Stimulated activated CD4-positive, alpha-beta T cell treated with anti-CD3 and anti-CD28 coated beads, Interleukin-1b, Interleukin-23, amount 100 ng/mL, for 1 hour (primary cell): ENCODE measurements at places on chromosomes 13 and 19.

DNA sequence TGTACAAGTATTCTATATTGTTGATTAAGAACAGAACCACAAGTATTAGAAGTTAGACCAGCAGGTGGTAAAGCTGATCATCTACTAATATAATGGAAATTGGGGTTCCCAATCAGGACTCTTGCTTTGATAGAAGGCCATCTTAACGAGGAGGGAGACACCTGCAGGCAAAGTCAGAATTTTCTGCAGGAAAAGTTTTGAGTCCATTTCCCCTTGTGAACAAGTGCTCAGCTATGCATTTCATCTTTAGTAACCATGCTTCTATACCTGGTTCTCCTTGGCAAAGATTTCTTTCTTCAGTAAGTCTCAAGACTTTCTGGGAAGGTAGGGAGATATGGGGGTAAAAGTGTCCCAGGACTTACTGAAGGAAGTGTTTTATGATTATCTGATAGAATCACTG is 36.1 kb upstream of the USPL1 start:
- DNase-seq: no peak

DNA sequence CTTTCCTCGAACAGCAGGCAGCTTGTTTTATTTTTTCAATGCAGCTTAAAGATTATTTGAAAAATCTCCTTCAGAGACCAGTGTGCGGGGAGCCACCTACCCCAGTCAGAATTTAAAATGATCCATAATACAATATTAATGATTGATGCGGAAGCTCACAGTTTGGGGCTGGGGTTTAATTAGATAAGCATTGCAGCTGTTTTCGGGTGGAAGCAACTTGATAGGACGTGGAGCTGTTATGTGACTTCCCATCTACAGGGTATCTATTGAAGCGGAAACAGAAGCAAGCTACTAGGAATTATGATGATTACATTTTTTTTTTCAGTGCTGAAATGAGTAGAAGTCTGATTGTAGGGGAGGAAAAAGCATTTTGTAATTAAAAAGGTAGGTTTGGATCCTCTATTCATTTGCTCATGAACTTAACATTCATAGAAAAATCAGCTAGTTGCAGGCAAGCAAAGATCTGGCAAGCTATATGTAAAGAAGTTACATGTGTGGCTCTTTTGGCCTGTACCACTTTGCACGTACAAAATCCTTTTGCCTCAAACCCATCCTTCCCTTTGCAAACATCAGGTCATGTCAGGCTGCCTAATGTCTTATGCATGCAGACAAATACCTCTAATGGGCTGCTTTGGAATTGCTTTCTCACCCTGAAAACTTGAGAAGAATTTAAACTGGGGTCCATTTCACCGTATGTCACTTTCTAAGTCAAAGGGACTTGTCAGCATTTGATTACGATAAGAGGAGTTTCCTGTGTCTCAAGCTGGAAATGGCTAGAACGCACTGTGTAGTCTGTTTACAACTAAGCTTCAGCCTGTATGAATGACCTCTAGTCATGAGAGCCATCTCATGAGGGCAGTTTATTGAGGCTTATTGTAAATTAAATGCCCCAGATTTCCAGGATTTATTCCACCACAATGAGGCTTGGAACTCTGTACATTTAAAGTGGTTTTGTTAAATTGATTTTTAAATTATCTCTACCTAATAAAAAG is 267.1 kb upstream of the TMTC4 start:
- DNase-seq: no peak

GRCh38 chr13:40624383-40624782 is 42.1 kb downstream of the FOXO1 start:
- DNase-seq: peak; percentile 30

DNA sequence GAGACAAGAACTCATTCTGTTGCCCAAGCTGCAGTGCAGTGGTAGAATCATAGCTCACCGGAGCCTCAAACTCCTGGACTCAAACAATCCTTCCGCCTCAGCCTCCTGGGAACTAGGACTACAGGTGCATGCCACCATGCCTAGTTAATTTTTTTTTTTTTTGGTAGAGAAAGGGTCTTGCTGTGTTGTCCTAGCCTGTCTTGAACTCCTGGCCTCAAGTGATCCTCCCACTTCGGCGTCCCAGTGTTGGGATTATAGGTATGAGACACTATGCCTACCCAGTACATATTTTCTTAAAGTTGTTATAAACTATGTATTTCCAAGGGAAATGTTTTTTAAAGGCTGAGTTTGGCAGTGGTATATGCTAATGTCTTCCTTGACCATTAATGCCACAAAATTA is 412.6 kb downstream of the KLF12 start:
- DNase-seq: no peak

GRCh38 chr13:27978301-27978968 is 9.3 kb upstream of the CDX2 start:
- no peak for DNase-seq

- DNase-seq: no peak
Observed at GRCh38 chr19:11581740-11582139, 4.3 kb upstream of the ACP5 start.

DNA sequence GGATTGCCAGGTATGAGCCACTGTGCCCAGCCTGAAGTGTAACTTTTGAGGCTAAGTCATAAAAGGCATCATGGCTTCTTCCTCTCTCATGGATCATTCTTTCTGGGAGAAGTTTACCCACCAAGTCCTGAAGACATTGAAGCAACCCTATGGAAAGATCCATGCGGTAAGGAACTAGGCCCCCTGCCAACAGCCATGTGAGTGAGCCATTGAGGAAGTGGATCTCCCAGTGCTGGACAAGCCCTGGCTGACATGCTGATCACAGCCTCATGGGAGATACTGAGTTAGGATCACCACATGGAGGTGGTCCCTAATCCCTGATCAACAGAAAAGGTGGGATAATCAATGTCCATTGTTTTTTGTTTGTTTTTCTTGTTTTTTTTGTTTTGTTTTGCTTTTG is 3.3 kb upstream of the NUDT19 start:
- no peak for DNase-seq

- no peak for DNase-seq
Observed at GRCh38 chr13:33199289-33199850, 86.2 kb downstream of the STARD13 start.

DNA sequence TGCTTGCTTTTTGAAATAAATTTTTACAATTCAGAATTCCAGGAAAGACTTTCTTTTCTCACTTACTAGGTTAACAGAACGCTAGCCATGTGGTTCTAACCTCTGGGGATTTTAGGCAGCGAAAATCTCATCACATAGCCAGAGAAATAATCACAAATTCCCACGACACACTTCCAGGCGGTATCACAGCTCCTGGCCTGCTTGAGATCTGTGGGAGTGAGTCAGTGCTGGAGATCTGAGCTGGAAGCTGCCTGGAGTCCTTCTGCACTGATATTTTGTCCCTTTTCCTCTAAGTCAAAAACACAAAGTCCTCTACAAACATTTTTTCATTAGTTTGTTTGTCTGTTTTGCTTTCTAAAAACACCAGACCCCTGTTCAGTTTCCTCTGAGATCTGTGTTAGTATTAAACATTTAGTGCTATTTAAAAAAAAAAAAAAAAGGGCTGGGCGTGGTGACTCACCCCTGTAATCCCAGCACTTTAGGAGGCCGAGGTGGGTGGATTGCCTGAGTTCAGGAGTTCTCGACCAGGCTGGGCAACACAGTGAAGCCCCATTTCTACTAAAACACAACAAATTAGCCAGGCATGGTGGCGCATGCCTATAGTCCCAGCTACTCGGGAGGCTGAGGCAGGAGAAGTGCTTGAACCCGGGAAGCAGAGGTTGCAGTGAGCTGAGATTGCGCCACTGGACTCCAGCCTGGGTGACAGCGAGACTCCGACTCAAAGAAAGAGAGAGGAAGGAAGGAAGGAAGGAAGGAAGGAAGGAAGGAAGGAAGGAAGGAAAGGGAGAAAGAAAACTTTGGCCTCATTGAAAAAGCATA is 12.2 kb upstream of the UBE2L5 start:
- no peak for DNase-seq

DNA sequence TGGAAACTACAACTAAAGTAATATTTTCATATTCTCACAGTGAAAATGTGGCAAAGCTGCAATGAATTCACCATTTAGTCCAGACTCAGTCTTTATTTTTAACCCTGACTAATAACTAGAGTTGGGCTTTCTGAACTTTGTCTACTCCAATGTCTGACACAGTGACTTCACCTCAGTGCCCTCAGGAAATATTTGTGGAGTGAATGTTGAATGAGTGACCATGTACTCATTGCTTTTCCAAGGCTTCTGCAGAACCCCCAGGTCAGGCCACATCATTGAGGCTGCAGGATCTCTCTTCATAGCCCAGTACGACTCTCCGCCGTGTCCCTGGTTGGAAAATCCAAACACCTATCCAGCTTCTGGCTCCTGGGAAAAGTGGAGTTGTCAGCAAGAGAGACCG is 1.8 kb downstream of the ZNF175 start:
- DNase-seq: no peak

DNA sequence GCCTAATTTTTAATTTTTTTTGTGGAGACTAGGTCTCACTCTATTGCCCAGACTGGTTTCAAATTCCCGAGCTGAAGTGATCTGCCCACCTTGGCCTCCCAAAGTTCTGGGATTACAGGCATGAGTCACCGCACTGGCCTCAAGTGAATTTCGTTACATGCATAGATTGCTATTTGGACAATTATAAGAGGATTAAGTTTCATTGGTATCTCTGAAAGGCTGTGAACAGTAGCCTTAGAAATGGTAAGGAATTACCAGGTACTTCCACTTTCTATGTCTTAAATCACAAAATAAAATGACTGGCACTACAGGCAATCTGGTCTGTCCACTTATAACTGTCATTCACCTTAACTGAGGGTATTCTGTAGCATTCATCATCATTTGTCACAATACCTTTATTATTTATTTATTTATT is 2.9 kb upstream of the CCDC9 start:
- DNase-seq: no peak

GRCh38 chr13:97976610-97977521 is 23.4 kb downstream of the IPO5 start:
- DNase-seq: no peak
